Fibroblast of mammary gland (primary cell): ENCODE measurements at places on chromosomes 7 and 10.
A peak's percentile ranks its signal among the peaks of the same experiment; 100 is the strongest.

DNA sequence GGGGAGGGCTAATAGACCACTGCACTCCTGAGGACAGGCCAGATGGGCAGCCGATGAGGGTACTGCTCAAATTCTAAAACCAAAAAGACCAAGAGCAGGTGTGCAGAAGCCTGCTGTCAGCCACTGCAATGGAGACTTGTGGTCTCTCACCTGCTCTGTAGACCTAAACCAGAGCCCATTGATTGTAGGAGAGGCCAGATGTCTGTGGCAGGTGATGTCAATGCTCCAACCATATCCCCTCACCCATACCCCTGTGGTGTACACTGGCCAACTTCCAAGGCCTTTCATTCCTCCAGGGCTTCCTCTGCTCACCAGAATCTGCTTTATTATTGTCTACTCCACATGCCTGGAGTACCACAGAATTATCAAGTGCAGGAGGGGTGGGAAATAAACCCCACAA lies 116.9 kb upstream of the CHST15 start:
- DNase-seq, result no peak

GRCh38 chr7:35596061-35596460 lies 98.9 kb downstream of the HERPUD2 start:
- peak; percentile 56 for DNase-seq

DNA sequence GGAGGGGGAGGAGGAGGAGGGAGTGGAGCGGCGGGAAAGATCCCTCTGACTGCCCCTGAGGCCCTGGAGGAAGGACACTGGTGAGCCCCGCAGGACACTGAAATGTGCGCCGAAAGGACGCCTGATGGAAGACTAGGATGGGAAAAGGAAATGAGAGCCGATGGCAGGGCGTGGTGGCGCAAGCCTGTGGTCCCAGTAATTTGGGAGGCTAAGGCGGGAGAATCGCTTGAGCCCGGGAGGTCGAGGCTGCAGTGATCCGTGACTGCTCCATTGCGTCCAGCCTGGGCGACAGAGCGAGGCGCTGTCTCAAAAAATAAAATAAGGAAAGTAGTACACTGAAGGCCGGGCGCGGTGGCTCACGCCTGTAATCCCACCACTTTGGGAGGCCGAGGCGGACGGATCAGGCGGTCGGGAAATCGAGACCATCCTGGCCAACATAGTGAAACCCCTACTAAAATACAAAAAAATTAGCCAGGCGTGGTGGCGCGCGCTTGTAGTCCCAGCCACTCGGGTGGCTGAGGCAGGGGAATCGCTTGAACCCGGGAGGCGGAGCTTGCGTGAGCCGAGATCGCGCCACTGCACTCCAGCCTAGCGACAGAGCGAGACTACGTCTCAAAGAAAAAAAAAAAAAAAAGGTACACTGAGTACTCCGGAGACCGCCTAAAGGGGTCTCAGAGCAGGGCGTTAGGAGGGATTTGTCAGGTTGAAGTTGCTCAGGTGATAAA lies 561 bp upstream of the HNRNPF start:
- DNase-seq, result peak; percentile 29

- DNase-seq, result no peak
These were observed 148.2 kb downstream of the KCND2 start for GRCh38 chr7:120421151-120421651.

- DNase-seq, result no peak
These were observed 33.1 kb downstream of the NACAD start for GRCh38 chr7:45055594-45056219.

- DNase-seq, result no peak
These were observed 153.5 kb upstream of the TMEM72 start for GRCh38 chr10:44757551-44758205.

GRCh38 chr7:81715984-81716588 lies 53.8 kb downstream of the HGF start:
- peak; percentile 43 for DNase-seq

DNA sequence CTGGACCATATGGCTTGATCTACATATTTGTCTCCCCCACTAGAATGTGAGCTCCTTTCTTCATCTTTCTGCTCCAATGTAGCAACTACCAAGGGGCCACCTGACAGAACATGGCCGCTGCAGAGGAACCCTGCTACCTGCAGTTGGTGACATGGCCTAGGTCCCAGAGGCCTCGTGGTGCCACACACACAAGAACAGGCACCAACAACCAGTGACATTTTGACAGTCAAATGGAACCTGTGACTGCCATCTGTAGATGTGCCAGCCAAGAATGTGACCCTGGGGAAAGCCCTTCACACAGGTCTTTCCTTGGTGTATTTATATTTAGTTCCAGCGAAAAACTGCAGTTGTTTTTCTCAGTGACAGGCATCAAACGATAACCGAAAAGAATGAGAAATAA lies 67.9 kb upstream of the ANKRD1 start:
- DNase-seq, result no peak

- DNase-seq, result peak; percentile 54
These were observed 778.8 kb downstream of the LRMDA start for GRCh38 chr10:76210211-76210610.

DNA sequence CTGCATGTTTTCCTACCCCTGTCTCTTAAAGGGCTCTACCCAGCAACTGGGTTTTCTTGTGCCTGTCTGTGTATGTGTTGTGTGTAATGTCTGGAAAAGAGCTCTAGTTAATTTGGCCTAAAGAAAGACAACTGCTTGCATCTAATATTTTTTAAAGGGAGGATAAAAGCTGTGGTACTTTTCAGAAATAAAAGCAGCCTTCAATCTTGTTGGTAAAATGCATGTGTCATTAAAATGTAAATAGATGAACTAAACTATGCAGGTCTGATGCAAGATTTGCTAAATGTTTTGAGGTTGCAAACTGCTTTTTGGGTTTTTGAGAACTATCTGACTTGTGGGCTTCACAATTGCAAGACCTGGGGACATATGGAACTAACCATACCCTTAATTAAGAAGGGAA lies 445.3 kb downstream of the HTR7 start:
- no peak for DNase-seq

DNA sequence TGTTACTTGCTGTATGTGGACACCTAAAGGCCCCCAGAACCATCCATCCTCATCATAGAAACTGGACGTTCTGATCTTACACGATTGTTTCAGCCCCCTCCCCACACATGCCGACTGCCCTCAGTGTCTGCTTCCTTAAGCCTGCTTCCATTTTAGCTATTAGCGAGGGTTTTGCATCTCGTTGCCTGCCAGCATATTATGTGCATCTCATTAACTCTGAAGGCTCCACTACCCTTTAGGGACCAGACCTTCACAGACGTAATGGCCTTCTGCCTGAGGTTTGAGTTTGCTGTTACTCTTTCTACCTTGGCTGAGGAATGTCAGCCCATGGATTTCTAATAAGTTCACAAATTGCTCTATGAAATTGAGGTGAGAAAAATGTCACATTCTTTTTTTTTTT lies 53.9 kb upstream of the LRGUK start:
- no peak for DNase-seq

GRCh38 chr10:8852546-8852945 lies 798.1 kb downstream of the GATA3 start:
- no peak for DNase-seq

DNA sequence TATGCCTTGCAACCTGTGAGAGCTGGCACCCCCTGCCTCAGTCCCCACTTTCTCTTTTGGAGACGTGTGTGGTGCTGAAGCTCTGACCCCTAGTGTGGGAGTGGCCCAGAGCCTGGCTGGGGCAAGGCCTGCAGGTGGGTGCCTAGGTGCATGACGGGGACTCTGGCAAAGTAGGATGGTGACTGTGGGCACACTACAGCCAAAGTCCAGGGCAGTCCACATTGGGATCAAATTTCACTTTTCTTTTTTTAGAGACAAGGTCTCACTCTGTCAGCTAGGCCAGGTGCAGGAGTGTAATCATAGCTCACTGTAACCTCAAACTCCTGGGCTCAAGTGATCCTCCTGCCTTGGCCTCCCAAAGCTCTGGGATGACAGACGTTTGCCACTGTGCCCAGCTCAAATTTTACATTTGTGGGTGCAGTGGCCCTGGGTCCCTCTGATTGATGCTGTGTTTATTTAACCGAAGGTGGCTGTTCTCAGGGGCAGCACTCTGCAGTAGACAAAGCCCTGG lies 52.3 kb downstream of the NEURL1 start:
- no peak for DNase-seq

DNA sequence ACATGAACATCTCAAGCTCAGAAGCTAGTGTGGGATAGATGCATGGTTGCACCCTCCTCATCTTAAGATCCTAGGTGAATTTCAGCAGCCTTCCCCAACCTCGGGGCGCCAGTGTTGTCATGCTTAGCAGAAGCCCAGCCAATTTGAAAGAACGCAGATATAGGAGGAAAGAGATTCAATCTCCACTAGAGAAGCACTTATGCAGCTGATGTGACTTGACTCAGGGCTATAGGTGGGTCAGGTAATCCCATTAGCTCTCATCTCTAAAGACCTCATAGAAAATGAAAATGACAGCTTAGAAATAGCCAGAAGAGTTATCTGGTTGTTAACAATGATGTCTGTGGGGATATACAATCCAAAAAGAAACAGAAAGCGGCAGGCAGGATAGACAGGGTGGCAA lies 310.5 kb downstream of the GPAM start:
- no peak for DNase-seq

DNA sequence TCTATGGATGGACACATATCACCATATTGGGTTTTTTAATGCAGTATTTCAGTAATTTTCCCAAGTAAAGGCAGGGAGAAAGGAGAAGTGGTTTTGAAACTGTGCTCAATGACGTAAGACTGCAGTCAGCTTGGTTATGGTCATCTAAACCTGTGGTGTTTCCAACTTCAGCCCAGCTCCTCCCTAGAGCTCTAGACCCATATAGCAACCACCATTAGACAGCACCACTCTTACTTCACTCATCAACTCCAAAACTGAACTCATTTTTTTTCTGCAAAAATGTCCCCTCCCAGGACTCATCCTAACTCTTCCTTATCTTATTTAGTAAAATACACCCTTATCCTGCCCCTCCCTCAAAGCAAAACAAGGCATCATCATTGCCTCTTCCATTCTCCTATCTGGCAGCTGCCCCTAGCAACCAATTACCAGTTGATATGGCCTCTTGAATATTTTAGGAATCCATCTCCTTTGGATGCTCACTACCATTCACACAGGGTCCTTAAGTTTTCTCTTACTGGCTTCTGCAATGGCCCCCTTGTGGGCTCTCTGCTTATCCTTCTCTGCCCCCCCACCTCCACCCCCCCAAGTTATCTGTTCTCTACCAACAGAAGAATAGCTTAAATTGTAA lies 1.5 kb upstream of the RALA start:
- DNase-seq, result peak; percentile 76

DNA sequence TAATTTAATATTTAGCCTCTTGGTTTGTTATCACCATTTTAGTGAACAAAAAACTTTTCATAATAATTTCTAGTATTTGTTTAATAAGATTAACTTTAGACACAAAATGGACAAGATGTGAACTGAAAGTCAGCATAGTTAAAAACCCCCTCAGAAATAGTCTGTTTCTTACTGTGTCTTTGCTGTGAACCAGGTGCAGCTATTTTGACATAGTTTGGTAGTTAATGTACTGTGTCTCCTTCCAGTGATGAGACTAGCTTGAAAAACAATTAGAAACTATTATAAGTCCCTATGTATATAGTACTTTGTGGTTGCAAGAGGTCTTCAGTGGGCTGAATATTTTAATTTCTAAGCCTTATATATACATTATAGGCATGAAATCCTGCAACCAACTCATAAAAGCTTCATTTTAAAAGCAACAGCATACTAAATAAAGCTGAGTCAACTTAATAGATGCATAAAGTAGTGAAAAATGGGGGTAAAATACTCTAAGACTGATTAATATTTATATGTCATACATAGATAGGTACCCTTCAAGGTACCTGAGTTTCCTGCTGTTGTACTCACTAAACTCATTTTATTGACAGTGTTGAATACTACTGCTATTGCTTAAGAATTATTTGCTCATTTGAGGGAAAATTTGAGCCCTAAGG lies 19.2 kb downstream of the DMTF1 start:
- DNase-seq, result no peak

- DNase-seq, result no peak
These were observed 127.4 kb downstream of the TRRAP start for GRCh38 chr7:99005776-99006175.

DNA sequence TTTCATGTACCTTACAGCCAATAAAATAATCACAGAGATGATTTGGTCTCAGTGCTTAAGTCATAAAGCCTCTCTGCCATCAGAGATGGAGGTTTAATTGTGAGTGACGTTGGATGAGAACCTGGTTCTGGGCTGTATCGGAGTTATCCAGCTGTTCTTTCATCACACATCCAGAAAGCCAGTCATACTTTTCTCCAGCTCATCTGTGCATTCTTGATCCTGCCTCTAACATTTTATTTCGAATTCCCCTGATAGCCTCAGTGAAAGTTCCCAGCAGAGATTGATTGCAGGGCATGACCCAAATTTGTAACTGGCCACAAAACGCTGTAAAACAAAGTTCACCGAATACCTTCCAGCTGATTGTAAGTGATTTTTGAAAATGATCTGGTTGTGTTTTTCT lies 212.6 kb upstream of the HABP2 start:
- DNase-seq, result peak; percentile 75

GRCh38 chr10:102020938-102021337 lies 35.0 kb downstream of the ARMH3 start:
- DNase-seq, result no peak

DNA sequence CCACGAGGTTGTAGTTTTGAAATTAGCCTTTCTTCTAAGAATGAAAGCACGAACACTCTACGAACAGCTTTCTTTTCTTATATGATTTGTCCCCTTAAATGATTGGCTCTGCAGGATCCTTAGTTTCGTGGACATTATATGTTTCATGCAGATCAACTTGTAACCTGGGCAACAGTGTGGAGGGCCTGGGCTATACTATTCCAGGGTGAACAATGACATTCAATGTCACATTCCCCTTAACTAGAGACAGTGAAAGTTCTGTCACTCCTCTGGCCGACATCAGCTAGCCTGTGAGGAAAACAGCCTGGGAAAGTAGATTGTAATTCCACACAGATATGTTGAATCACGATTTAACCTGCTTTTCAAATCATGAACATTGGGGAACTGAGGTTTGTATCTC lies 23.4 kb downstream of the TAS2R16 start:
- no peak for DNase-seq

DNA sequence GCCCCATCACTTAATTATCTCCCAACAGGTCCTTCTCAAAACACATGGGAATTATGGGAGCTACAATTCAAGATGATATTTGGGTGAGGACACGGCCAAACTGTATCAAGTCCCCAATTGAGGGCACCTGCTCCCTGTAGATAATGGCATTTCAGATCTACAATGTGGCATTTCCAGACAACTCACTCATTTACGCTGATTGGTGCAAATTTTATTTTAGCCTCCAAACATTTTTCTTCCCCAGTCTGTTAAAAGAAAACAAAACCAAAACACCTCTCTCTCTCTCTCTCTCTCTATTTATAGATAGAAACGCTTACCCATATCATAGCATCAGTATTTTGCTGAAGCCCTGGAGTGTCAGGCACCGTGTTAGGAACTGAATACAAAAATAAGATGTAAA lies 148.7 kb upstream of the KLF6 start:
- DNase-seq, result no peak

GRCh38 chr7:158042156-158042880 lies 545.3 kb downstream of the PTPRN2 start:
- DNase-seq, result no peak

DNA sequence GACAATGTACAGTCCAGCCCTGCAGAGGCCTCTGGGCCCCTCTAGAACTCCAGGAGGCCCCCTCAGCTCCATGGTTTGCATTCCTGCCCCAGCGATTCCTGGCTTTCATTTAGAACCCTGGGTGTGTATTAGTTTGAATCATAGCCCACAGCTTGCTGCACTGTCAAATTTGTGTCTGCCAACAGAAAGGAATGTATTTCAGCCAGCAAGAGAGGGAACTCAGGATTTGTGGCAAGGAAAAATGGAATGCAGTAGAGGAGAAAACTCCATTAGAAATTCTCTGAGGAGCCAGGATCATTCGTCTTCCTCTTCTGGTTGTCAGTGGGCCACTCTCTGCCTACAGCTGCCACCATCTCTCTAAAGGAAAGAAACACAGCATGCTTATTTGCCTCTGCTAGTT lies 27.9 kb upstream of the WDR11 start:
- no peak for DNase-seq
